ENCODE measurements at places on chromosomes 4 and X.

DNA sequence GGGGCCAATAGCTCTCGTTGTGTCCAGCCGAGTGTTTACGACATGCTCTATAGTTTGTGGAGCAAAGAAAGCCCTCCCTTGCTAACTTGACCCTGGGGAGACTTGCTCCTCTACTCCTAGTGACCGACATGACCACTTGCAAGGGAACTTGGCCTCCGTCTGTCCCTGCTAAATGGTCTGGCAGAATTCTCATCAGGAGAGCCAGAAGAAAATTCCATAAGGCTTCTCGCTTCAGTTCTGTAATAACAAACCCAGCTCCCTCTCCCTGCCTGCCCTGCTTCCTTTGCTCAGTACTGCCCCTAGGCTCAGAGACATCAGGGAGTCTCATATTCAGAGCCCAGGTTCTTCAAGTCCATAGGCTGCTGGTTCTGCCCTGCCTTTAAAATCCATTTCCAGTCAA, 13.0 kb downstream of the DOCK11 start:
- no peak for DNase-seq

GRCh38 chr4:6121941-6122340, 78.4 kb downstream of the JAKMIP1 start:
- no peak for DNase-seq

- peak; percentile 39 for DNase-seq
Observed at GRCh38 chr4:145888393-145888792, 50.2 kb downstream of the ZNF827 start.

GRCh38 chr4:38297061-38297460, 336.9 kb downstream of the PTTG2 start:
- no peak for DNase-seq

DNA sequence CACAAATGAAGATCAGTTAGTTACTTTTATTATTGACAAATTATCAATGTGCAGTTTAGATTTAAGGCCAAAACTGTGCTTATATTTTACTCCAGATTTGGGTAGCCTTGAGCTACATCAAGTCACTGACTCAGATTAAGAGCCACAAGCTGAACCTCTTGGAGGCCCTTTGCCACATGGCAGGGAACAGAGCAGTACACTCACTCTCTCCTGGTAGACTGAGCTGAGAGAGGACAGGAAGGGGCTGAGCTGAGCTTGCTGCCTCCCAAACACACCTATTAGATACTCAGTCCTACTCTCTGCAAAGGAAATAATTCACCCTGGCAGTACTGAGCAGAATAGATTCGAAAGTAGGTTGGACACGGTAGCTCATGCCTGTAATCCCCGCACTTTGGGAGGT, 7.8 kb downstream of the STAP1 start:
- no peak for DNase-seq

GRCh38 chr4:94338681-94339351, 3.8 kb downstream of the HPGDS start:
- no peak for DNase-seq

DNA sequence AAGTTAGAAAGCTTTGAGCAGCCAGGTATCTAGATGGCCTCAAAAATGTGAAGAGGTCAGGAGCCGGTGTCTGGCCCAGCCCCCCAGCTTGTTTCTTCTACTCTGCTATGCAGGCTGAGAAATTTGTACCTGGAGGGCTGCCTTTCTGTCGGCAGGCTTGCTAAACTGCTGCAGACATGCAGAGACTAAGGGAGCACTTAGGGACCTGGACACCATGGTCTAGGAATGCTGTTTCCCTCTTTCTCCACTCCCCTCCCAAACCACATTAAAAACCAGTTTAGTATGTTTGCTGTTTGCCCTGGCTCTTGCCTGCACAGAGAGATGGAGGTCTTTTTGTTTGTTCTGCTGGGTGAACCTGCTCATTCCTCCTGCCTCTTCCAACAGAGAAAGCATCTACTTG, 157.1 kb upstream of the DGKK start:
- peak; percentile 88 for DNase-seq

DNA sequence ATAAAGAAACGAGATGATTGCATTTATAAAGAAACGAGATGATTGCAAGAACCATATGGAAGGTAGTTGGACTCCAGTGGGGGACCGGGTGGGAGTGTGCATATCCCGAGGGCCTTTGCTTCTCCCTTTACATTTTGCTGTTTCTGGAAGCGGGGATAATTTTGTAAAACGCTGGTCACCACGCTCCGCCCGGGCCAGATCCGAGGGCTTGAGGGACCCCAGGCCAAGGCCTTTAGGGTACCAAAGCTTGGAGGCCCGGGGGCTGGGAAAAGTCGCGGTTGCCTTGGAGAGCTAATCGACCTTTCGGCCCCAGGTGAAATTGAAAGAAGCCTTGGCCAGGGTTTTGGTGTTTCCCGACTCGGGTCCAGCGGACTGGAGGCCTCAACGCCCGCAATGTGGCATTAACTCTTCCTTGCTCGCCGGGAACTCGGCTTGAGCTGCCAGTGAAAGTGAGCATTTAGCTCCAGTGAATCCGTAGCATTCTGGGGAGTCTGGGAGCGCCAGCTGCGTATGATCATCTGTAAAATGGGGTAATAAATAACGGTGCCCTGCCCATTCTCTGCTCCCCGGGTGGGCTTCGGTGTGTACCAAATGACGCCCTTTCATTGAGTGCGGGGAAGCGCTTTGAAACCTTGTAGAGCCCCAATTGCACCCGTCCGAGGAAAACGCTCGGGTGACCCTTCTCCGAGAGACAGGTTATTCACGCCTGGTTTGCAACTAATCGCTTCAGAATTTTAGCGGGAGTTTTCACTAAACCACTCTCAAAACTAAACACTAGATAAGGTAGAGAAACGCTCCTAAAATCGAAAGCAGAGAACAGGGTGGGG, 4.5 kb downstream of the NKX3-2 start:
- no peak for DNase-seq

GRCh38 chr4:169334335-169334734, 63.6 kb upstream of the SH3RF1 start:
- peak; percentile 62 for DNase-seq

DNA sequence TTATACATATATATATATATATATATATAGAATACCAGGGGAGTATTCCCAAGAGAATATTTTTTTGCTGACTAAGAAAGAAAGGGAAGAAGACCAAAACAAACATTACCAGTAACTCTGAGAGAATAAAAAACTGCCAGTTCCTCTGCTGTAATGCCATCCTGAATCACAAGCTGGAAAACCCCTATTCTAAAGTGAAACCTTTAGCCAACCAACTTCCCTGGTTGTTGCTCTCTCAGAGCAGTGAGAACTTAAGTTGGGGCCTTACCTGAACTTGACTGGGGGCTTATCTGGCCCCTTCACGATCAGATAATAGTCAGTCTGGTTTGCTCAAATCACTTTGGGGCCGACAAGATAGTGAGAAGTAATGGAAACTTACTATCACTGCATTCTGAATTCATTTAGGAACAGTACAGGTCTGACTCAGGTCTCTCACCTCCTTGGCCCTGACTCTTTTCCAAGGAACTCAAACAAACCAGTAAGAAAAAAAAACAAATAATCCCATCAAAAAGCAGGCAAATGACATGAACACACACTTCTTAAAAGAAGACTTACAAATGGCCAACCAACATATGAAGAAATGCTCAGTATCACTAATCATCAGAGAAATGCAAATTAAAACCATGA, 62.5 kb downstream of the CD40LG start:
- DNase-seq = no peak

- DNase-seq = no peak
Observed at GRCh38 chr4:13344216-13344615, 139.9 kb downstream of the RAB28 start.

GRCh38 chr4:136863756-136864155, 668.5 kb downstream of the PCDH18 start:
- DNase-seq = peak; percentile 6

DNA sequence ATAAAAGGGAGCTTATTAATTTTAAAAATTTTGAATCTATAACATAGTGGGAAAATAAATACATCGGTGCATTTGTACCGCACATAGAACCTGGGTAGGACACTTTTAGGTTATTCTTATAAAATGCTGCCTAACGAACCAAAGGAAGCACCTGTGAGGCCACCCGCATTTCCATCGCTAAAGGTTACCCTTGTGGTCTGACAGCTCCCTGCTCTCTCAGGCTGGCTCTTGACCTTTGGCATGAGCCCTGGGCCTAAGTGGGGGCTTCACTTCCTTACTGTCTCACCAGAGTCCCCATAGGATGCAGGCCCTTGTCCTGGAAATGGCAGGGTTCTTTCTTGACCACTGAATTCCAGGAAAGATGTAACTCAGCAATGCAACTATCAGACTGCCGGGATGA, 46.0 kb downstream of the HADH start:
- no peak for DNase-seq

- DNase-seq = no peak
Observed at GRCh38 chr4:155546451-155546850, 120.2 kb upstream of the GUCY1A1 start.

GRCh38 chrX:116961872-116962582, 499.3 kb upstream of the CT83 start:
- DNase-seq = peak; percentile 83

DNA sequence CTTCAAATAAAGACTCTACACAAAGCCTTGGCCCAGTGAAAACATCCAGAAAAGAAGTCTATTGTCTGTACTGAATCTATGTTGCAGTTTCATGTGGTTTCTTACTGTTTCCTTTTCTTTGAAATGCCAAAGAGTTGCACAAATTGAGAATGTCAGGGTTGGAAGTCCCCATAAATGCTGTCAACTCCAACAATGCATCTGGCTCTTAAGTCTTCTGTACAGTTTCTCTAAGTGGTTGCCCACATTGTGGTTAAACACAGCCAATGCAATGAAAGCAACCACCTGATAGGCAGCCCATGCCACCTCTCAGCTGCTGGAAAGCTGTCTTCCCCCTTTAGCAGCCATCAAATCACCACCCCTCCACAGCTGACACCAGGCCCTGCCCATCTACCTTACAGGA, 67.2 kb upstream of the C1GALT1C1 start:
- no peak for DNase-seq

GRCh38 chr4:176979416-176979815, 186.7 kb upstream of the VEGFC start:
- DNase-seq = no peak

DNA sequence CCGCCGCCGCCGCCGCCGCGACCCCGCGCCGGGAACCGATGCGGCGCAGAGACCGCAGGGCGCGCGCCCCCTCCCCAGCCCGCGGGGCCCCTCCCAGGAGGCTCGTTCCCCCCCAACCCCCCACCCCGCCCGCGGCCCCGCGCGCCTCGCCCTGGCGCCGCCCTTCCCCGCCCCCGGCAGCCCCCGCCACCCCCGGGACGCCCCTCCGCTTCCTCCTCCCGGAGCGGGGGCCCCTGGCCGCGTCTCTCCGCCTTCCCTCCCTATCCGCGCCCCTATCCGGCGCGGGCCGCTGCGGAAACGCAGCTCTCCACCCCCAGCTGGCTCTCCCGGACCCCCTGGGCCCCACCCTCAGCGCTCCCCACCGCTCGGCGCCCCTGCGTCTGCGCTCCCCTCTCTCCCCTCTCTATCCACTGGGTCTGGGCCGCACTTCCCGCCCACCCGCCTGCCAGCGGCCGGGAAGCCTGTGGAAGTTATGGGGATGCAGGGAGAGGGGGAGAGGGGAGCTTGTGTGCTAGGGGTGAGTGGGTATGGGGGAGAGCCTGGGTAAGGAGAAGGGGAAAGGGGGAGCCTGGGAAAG, at the start of gene TMEM271:
Gene TMEM271 (minus strand): TSS at position 51 of the 577 bp plus-strand sequence. CDS start 233 bp downstream, outside the sequence.
- no peak for DNase-seq

GRCh38 chrX:149867488-149867887, 13.5 kb upstream of the MAGEA8 start:
- DNase-seq = no peak

DNA sequence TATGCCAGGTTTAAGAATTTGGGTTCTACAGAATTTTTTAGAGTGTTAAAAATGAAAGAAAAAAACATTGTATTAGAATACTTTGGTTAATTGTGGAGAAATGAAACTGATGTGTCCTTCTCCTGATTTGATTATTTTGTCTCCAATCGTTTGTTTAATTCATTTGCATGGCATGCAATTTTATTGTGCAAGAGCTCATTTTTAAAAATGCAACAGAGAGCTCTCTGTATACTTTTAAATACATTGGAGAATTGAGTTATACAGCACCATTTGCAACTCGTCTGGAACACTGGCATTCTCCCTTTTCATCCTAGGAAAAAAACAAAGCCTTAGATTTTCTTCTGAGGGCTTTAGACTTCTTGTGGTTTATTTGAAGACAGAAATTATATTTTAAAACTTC, 689 bp downstream of the EXOC1L start:
- DNase-seq = no peak

DNA sequence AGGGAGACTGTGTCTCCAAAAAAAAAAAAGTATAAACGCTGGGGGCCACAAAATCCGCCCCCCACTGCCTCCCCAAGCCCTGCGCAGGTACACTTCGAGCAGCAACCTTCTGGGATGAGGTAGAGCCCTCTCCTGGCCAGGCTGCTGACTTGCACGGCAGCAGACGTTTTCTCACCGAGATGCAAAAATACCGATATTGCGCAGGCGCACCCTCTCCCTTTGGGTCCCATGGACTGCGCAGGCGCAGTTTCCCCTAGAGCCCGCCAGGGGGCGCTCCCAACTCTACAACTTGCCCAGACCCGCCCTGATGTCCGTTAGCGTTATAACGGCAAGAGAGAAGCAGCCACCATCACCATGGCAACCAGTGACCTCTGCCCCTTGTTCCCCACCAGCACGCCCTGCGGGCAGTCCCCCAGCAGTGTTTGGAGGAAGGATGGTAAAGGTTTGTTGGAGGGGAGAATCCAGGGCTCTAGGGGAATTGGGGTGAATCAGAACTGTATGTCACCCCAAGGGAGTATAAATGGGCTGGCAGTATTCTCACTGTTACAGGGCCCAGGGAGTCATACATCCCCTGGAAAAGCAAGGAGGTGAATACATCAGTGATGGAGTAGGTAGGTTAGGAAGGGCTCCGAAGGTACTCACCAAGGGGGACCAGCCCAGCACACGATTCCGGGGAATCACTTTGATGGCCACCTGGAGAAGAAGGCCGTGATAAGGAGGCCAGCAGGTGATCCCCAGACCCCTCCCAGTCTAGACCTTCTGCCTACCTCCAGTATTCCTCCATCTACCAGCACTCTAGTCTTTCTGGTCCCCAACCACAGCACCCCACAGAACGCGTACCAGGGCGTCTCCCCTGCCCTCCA, 1.5 kb downstream of the PIM2 start:
- DNase-seq = peak; percentile 100

DNA sequence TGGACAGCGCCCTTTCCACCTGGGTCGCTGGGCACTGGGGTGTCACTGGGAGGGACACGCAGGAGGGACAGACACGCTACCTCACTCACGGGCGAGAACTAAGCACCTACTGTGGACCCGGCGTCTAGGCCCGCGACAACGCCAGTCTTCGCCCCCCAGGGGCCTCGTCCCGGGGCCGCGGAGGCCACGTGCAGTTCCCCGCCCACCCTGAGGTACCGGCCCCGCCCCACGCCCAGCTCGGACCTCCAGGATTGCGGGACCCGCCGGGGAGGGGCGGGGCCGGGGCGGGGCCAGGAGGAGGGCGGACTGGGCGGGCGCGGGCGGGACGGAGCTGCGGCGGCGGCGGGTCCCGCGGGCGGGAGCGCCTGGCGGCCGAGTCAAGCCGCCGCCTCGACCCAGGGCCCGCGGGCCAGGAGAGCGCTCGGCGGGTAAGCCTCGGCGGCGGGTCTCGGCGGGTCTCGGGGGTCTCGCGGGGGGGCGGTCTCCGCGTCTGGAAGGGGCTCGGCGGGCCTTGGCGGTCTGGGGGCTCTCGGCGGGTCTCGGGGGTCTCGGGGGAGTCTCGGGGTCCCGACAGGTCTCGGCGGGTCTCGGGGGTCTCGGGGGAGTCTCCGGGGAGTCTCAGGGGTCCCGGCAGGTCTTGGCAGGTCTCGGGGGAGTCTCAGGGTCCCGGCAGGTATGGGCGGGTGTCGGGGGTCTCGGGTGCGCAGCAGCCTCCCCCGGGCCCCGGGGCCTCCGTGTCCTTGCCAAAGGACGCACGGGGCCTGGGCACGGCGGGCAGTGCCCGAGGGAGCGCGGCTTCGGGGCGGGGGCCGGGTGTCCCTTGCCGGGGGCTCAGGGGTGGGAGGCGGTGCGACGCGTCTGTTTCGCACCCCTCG, at the start of gene SH3BP2:
Gene SH3BP2 (plus strand): TSS at position 375 of the 875 bp plus-strand sequence. CDS start 27,533 bp downstream, outside the sequence.
- DNase-seq = peak; percentile 30
